Right renal cortex interstitium (tissue), 3 donors: ENCODE measurements at places on chromosomes 6 and 20.
A peak's percentile ranks its signal among the peaks of the same experiment; 100 is the strongest.

GRCh38 chr20:50348096-50348495 lies 157.5 kb downstream of the CEBPB start:
- no peak for DNase-seq

- DNase-seq, result no peak
Observed at GRCh38 chr20:59809630-59810448, 123.6 kb downstream of the SYCP2 start.

DNA sequence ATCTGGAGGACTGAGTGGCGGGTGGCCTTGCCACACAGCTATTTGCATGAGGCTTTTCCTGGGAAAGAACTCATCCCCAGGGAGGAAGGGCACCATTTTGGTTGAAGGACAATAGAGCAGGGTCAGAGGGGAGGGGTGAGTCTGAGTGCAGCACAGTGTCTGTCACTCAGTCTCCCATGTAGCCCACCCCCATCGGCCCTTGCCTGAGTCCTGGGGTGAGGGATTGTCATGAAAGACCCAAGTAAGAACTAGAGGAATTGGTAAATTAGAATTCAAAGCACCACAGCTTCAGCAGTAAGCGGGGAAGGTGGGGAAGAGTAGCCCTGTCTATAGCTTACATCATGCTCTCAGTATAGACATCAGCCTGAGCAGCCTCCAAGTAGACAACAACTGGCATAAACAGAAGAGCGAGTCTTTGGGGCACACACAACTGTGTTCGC lies 90.4 kb upstream of the TMEM30A start:
- no peak for DNase-seq

GRCh38 chr6:147829418-147829817 lies 320.9 kb downstream of the SAMD5 start:
- DNase-seq, result no peak

- DNase-seq, result no peak
Observed at GRCh38 chr20:62651285-62652021, 9.2 kb downstream of the SLCO4A1 start.

GRCh38 chr6:106158816-106159215 lies 72.7 kb downstream of the PRDM1 start:
- no peak for DNase-seq

- no peak for DNase-seq
Observed at GRCh38 chr6:12175626-12176025, 114.5 kb upstream of the EDN1 start.

DNA sequence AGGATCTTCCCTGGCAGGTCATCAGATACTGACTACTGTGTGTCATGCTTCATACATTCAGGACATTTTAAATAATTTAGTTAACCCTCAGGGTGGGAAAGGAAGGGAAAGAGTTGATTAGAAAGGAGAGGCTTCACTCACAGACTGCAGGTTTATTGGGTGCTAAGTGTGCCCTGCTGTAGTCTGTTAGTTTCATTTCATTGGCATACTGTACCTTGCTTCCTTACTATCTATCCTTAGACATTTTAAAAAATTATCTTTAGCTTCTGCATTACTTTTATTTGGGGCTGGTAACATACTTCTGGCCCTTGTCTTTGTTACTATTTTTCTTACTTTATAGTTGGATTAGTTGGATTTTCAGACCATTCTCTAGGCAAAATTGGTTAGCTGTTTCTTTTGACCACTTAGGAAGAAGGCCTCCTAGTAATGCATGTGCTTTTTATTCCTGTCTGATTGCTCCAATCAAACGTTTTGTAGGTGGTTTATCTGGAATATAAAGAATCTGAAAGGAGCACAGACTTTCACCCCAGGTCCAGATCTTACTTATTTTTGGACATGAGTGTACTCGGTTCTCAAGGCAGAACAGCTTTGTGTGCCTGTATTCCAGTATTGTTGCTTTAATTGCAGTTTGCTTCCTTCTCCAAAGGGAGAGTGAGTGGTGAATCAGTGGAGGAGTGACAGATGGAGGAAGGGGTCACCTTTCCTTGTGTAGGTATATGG lies 82.7 kb upstream of the PRDM1 start:
- no peak for DNase-seq

- DNase-seq, result no peak
Observed at GRCh38 chr6:117344444-117345291, 79.3 kb downstream of the VGLL2 start.

GRCh38 chr6:108521616-108522107 lies 39.1 kb upstream of the FOXO3 start:
- no peak for DNase-seq

- no peak for DNase-seq
Observed at GRCh38 chr6:169457762-169458161, 204.1 kb upstream of the THBS2 start.

- no peak for DNase-seq
Observed at GRCh38 chr20:8601542-8601912, 467.4 kb upstream of the PLCB4 start.

DNA sequence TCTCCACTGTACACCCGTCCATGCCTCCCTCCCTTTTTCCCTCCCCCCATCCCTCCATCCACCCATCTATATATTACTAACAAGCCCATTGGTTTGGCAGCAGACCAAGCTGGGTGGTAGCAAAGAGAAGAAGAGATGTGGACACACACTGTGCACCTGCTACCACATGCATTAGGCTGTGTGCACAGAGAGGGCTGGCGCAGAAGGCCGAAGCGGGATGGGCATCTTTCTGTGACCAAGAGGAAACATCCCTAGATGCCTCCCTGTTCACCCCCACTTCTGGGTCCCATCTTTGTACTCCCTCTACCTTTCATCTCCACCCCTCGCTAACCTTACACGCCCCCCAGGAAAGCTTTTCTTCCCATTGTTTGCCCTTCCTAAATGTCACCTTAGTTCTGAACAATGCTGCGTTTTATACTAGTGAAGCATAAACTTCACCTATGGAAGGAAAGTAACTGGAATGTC lies 64.9 kb upstream of the AFDN start:
- no peak for DNase-seq

- DNase-seq, result no peak
Observed at GRCh38 chr6:22613051-22613450, 43.7 kb downstream of the HDGFL1 start.

DNA sequence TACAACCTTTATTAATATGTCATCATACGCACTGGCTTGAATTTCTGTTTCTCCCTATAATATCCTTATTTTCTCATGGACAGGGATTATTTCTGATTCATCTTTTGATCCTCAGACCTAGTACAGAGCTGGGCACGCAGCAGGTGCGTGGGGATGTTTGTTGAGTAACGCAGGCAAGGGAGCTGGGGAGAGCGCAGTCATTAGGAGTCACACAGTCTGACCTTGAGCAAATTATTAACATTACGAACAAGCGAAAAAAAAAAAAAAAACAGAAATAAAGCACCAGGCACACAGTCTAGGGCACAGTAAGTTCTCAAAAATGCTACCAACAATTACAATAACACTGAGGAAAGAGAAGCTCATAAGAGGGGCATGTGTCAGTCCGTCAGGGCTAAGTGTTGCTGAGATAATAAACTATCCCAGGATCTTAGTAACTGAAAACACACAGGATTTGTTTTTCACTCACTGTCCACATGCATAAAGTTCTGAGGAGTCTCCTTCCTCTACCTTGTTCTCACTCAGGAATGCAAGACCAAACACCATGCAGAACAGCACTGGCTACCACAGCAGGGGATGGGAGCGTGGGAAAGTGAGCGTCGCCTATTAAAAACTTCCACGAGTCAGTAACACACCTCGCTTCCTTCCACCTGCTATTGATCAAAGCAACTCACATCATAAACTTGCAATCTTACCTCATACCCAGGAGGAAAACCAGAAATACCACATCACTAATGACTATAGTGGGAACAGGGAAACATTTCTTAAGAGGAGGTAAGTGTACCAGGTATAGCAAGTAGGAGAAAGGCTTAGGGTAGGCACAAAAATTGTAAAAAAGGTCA lies 56.9 kb downstream of the PDE10A start:
- DNase-seq, result no peak

GRCh38 chr6:47195011-47195650 lies 114.6 kb downstream of the TNFRSF21 start:
- DNase-seq, result no peak

DNA sequence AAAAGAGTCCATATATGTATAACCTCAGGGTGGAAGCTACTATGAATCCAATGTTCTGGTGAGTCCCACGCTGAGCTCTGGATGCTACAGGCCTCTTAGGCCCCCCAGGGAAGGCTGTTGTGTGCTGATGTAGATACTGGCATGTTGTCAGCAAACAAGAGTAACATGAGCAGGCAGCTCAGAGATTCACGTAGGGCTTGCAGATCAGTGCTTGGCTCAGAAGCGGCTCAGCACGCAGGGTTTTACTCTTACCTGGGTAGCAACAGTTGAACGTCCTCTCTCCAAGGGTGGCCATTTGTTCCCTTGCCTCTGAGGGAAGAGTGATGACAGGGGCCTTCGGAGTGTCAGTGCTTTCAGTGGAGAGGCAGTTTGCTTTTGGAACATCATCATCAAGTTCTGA lies 93.4 kb downstream of the ZFP64 start:
- DNase-seq, result no peak

- no peak for DNase-seq
Observed at GRCh38 chr6:124943658-124944057, 18.6 kb upstream of the RNF217 start.

DNA sequence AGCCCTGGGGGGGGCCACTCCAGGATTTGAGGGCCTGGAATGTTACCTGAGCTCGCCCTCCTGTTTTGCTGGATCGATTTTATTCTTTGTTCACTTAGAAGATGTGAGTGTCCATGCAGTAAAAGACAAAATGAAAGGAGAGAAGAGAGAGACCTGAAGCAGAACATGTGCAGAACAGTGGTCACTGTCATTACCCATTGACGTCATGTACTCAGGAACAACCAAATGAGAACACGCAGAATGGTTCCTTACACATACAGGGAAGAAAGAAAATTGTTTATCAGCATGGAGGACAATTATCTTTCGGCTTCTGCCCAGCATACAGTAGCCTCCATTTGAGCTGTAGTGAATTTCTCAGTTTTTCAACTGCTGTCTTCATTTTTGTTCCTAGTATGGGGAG lies 258.1 kb downstream of the FNDC1 start:
- DNase-seq, result no peak

- DNase-seq, result no peak
Observed at GRCh38 chr20:37072293-37073196, 23.3 kb downstream of the RBL1 start.

GRCh38 chr6:6246544-6246943 lies 73.9 kb downstream of the F13A1 start:
- DNase-seq, result no peak

DNA sequence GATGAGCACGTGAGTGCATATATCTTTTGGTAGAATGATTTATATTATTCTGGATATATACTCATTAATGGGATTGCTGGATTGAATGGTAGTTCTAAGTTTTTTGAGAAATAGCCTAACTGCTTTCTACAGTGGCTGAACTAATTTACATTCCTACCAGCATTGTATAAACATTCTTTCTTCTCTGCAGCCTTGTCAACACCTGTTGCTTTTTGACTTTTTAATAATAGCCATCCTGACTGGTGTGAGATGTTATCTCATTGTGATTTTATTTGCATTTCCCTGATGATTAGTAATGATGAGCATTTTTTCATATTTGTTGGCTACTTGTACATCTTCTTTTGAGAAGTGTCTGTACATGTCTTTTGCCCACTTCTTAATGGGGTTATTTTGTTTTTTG lies 116.3 kb downstream of the ADTRP start:
- DNase-seq, result no peak

GRCh38 chr6:31588871-31589650 lies 3.0 kb downstream of the LST1 start:
- no peak for DNase-seq

DNA sequence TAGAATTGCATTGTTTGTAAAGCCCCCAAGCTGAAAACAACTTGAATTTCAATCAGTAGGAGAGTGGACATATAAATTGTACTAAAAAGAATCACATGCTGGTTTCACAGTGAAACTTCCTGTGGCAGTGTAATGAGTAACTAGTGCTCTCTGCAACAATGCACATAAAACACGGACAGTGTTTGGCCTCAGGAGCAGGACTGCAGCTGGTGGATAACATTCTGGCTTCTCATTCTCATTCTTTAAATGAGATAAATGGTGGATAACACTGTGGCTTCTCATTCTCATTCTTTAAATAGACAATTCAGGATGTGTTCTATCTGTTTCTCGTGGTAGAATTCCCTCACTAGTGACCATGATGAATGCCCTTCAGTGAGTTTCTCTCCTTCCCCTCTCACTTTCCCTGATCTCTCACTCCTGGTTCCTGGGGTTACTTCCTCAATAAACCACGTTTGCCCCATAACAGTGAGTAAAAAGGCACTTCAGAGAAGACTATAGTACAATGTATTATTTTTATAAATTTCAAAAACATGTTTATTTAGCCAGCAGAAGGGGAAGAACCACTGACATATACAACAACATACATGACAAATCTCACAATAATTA lies 59.9 kb downstream of the SLC22A2 start:
- DNase-seq, result peak; percentile 20

- DNase-seq, result no peak
Observed at GRCh38 chr20:51760905-51761546, 7.2 kb downstream of the ATP9A start.

DNA sequence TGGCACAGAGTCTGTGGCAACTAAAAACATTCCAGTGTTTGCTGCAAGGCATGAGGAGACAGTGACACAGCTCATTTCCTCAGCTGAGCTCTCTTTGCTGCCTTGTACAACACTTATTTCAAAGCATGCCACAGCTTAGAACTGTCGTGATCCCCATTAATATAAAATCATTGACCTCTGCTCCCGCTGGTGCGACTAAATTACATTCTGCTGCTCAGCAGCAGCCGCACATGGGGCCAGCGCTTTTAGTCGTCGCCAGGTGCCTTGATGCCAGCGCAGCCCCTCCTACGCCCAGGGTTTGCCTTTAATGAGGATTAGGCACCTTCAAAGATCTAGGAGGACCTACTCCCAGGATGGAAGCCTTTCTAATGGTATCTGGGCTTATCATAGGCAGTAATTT lies 717.9 kb upstream of the POU3F2 start:
- no peak for DNase-seq

DNA sequence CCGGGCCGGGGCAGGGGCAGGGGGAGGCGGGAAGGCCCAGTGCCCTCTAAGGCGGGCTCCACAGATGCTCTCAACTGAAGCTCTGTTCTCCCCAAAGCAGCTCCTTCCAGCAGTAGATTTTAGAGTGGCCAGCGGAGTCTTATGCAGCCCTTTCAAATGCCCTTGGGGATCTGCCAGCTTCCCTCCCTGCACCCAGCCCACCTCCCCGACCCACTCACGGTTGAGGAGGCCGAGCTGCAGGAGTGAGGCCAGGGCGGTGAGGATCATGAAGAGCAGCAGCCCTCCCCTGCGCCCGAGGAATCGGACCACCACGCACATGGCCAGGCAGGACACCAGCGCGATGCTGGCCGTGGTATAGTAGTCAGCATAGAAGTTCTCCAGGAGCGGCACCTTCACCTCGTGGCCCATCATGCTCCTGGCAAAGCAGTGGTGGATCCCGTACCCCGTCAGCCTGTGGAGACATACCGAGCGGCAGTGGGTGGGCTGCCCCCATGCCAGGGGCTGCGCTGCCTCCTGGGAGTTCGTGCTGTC lies 28.0 kb downstream of the PSMG4 start:
- DNase-seq, result no peak

- DNase-seq, result no peak
Observed at GRCh38 chr20:10653599-10654249, 20.1 kb downstream of the JAG1 start.
